ENCODE measurements at places on chromosomes 12 and 14.
A peak's percentile ranks its signal among the peaks of the same experiment; 100 is the strongest.

GRCh38 chr12:13194401-13195110 is 2.0 kb upstream of the EMP1 start:
- DNase-seq = no peak

- no peak for DNase-seq
Measured at GRCh38 chr12:9756706-9757105, 4.0 kb downstream of the CD69 start.

DNA sequence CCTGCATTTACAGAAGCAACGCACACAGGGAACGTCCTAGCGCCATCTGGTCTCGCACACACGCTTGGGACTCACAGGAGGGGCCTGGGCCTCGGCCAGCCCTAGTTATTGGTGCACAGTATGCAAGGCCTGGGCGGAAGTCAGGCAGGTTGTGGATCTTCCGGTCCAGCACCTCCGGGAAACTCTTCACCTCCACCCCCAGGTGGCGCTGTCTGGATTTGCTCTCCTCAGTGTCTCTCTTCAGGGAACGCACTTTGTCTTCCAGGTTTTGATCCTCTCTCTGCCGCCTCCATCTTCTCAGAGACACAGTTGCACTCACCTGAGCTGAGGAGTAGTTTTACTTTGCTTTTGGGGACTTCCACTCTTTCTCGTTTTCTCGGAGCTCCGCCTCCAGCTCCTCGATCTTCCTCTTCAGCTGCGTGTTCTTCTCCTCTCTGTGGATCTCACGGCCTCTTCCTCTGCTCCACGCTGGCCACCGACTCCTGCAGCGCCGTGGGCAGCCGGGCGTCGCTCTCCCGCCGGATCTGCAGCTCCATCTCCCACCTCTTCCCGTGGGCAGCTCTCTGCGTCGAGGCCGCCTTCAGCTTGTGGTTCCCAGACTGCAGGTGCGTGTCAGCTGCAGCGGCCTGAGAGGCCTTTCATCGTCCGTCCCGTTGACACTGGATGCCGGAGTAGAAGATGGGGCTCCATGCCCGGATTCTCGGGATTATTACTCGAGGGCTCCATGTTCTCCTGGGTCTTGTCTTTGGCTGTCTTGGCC is 933.8 kb downstream of the TMEM121 start:
- DNase-seq = no peak

DNA sequence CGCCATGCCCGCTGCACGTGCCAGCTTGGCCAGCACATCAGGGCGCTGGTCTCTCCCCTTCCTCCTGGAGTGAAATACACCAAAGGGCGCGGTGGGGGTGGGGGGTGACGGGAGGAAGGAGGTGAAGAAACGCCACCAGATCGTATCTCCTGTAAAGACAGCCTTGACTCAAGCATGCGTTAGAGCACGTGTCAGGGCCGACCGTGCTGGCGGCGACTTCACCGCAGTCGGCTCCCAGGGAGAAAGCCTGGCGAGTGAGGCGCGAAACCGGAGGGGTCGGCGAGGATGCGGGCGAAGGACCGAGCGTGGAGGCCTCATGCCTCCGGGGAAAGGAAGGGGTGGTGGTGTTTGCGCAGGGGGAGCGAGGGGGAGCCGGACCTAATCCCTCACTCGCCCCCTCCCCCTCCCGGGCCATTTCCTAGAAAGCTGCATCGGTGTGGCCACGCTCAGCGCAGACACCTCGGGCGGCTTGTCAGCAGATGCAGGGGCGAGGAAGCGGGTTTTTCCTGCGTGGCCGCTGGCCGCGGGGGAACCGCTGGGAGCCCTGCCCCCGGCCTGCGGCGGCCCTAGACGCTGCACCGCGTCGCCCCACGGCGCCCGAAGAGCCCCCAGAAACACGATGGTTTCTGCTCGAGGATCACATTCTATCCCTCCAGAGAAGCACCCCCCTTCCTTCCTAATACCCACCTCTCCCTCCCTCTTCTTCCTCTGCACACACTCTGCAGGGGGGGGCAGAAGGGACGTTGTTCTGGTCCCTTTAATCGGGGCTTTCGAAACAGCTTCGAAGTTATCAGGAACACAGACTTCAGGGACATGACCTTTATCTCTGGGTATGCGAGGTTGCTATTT is 914 bp upstream of the CCND2 start:
- DNase-seq = peak; percentile 75

GRCh38 chr12:102765736-102766135 is 151.3 kb downstream of the PAH start:
- no peak for DNase-seq

DNA sequence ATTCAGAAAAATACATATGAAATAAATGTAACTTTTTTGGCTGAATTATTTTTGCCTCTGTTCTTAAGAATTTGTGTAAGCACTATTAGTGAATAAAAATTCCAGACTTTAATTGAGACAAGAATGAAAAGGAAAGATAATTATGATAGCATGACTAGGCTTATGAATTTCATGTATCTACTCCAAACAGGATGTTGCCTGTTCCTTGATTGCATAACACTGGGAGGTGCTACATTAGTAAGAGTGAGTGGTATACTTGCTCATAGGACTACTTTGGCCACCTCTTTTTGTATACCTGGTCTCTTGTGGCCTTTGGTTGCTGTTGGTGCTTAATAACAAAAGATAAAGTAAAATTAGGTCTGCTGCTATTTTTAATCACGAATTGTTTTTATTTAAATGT is 112.8 kb downstream of the NAV3 start:
- no peak for DNase-seq

GRCh38 chr14:102071283-102071998 is 15.4 kb downstream of the HSP90AA1 start:
- no peak for DNase-seq

- DNase-seq = peak; percentile 64
Measured at GRCh38 chr12:131345521-131346436, 365.1 kb upstream of the SFSWAP start.

- no peak for DNase-seq
Measured at GRCh38 chr12:53623548-53624385, 2.4 kb downstream of the ATF7 start.

GRCh38 chr14:38989922-38990546 is 113.0 kb downstream of the SEC23A start:
- DNase-seq = no peak

- no peak for DNase-seq
Measured at GRCh38 chr12:131390412-131391334, 320.2 kb upstream of the SFSWAP start.

DNA sequence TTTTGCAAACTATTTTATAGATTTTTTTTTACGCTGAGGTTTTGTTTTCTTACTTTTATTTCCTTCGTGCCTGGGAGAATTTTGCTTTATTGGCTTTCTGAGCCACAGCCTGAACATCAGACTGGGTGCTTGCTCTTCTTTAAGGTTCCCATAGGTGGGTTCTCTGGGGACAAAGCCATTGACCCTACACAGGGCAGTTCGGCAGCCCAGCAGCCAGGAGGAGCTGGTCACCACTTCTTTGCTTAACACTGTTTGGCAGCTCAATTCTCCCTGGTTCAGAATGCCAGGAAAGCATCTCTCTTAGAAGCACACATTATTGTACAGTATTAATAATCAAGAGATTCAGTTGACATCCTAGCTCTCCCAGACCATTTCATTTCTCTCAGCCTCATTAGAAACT is 140.8 kb upstream of the NEDD1 start:
- DNase-seq = no peak

GRCh38 chr14:90491221-90491885 is 94.5 kb downstream of the CALM1 start:
- DNase-seq = peak; percentile 95

DNA sequence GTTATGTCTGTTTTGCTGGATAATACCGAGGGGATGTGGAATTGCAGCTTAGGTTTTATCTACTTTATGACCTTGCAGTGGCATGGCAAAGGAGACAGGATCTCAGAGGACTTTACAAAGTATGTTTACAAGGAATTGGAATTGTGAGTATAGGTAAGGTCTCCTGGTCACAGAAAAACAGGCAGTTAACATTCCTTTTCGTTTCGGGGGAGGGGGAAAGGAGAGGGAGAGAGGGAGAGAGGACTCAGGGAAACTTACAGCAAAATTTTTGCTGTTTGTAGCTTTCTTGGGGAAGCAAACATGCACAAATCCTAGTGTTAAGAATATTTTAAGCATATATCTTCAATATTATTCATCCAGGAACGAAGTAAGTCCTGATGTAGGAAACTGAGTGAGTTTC is 590.5 kb upstream of the LRFN5 start:
- DNase-seq = no peak

DNA sequence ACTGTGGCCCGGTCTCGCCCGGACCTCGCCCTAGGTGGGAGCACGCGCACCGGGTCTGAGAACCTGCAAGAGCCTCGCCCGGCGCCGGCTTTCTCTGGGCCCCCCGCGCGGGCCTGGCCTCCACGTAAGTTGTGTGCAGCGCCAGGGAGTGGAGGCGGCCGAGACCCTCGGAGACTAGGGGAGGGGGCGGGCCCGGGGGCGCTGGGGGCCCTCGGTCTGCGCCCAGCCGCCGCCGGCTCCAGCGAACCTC is 183 bp upstream of the PRMT8 start:
- DNase-seq = no peak

DNA sequence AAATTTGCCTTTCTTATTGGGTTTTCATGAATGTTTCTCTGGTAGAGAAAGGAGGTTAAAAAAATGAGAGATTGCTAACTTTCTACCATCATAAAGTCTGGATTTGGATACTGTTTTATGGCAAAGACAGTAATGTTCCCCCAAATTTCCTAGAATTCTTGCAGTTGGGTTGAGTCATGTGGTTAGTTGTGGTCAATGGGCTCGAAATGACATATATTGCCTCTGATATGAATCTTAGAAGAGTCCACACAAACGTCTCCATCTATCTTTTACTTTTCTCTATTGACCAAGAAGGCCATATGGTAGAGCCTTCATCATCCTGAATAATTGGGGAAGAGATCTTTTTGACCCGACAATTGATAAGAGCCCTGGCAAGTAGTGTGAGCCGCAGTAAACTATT is 119.5 kb upstream of the PMCH start:
- no peak for DNase-seq

- no peak for DNase-seq
Measured at GRCh38 chr12:79706676-79707075, 15.9 kb upstream of the PAWR start.

- no peak for DNase-seq
Measured at GRCh38 chr12:55044135-55044534, 24.4 kb downstream of the NEUROD4 start.

DNA sequence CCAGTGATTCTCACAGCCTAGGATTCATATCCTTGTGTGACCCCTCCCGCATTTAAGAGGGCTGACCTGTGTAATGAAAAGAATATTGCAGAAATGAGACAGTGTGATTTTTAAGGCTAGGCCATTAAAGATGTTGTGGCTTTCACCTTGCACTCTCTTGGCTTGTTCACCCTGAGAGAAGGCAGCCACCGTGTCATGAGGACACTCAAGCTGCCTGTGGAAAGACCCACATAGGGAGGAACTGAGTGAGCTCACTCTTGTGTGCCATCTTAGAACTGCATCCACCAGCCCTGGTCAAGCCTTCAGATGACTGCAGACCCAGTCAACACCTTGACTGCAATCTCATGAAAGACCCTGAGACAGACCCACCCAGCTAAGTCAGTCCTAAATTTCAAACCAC is 46.3 kb upstream of the TMPO start:
- no peak for DNase-seq

GRCh38 chr12:759628-760027 is 7.2 kb downstream of the WNK1 start:
- DNase-seq = no peak

GRCh38 chr14:105507247-105507646 is 16.2 kb downstream of the TEDC1 start:
- peak; percentile 69 for DNase-seq

- no peak for DNase-seq
Measured at GRCh38 chr14:58408681-58409215, 13.0 kb downstream of the TOMM20L start.

All from aorta (tissue), 5 donors.